ENCODE measurements at places on chromosomes 1 and 21.
A peak's percentile ranks its signal among the peaks of the same experiment; 100 is the strongest.

GRCh38 chr1:19073311-19074186, 117.1 kb upstream of the IFFO2 start:
- DNase-seq: no peak

DNA sequence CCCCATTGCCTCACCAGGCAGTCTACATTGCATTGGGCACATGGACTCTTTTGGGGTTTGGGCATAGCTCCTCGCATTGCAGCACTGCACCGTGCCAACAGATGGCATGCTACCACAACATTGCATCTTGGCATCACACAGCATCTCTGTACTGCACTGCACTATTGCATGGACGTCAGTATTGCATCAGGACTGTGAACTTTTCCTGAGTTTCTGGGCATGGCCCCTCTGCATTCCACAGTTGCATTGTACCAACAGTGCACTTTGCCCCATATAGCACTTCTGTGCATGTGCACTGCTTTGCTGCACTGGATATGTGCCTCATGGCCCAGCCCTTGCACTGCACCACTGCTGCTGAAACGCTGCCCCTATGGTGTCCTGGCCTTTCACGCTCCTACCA, 9.6 kb downstream of the PTPRU start:
- no peak for DNase-seq

DNA sequence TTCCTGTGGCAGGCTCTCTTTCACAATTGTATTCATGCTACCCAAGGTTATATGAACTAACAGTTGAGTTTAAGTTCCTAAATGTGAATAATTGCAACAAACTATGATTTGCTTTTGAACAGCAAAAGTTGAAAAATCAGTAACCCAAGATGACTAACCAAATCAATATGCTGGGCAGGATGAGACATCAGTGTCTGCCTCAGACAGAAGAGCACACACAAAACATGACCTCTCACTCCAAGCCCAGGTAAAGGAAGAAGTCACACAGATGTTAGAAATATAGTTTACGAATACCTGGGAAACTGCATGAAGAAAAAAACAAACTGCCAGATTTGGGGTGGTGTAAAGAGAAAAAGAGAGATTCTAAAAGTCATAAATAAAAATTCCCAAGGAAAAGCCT, 3.5 kb downstream of the OR2L13 start:
- DNase-seq: no peak

DNA sequence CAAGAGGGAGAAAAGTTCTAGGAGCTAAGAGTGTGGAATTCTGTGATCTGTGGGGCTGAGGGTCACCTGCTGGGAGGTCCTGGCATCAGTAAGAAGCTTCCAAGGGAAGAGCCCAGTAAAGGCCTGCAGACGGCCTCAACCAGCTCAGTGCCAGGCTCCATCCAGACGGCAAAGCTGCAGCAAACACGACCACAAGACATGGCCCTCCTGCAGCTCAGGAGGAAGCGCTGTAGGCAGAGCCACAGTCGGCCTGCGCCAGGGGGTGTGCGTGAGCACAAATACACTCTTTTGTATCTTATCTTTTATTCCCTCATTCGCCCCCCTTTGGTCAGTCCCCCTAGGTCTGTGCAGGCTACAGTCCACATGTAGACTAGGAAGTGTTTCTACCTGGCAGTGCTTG, 13.4 kb downstream of the C1orf174 start:
- no peak for DNase-seq

DNA sequence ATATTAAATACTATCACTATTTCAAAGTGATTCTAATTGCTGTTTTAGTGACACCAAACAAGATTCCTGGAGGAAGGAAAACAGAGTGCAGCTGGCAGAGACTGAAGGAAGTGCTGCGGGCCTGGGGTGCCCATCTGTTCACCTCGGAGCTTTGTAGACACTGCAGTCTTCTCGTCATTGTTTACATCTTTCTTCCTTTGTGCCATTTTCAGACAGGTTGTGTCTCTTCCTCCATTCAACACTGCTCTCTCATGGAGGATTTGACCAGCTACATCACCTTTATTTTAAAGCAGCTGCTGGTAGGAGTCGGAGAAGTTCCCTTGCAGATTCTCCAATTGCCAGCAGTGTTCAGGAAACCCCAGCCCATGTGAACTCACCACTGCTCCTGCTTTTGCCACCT, 37.3 kb downstream of the ABCA4 start:
- DNase-seq: no peak

GRCh38 chr1:32992489-32993323, 28.1 kb upstream of the RNF19B start:
- DNase-seq: peak; percentile 87

DNA sequence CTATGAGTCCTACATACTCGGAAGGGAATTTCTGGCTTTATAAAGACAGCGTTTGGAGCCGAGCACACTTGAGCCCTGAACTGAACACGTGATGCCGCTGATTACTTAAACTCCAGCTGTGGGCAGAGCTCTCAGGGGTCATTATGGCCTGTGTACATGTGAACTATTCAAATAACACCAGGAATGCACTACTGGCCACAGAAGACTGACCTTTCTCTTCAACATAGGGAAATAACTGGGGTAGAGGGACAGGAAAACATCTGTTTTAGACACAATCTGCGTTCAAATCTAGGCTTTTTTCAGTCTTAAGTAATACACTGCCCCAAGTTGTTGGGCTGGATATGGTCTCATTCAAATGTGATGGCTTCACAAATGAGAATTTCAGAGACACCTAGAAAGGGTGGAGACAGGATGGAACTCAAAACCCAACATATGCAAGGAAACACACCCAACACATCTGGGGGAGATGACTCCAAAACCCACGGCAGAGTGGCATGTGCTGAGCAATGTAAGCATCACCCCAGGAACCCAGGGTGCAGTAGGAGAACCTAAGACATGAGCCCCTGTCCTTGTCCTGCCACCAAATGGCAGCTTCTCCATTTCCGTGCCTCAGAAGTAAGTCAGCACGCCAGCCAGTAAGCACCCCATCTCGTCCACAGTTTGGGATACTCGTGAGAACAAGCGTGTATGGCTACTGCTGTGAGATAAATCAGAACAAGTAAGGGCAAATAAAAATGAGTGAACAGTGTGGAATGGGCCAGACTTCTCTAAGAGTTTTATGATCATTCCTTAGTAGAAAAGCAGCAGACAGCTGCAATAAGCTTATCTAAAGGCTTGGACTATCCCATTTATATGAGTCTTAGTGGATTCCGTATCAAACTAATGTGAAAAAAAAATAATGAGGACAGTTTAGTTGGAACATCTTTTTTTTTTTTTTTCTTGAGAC, 24.9 kb downstream of the NID1 start:
- DNase-seq: no peak

DNA sequence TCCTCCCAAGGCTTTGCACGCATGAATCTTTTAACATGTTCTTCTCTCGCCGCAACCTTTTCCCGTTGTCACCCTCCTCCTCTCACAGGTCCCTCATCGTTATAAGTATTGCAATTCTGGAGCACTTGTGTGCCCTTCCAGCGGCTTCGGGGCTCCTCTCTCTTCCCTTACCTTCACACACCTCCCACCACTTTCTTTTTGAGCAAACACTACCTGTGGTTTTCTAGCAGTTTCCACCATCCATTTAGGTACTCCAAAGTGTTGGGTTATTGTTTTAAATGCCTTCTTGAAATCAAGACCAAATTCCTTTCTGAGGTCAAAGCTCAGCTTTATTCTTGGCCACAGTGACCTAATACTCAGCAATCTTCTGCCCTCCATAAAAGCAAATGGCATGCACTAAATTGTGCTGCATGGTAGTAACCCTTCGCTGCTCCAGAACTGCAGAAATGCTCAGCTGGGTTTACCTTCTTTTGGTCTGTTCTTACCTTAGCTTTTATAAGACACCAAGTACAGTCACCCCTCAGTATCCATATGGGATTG, 472.4 kb downstream of the SETD4 start:
- no peak for DNase-seq

DNA sequence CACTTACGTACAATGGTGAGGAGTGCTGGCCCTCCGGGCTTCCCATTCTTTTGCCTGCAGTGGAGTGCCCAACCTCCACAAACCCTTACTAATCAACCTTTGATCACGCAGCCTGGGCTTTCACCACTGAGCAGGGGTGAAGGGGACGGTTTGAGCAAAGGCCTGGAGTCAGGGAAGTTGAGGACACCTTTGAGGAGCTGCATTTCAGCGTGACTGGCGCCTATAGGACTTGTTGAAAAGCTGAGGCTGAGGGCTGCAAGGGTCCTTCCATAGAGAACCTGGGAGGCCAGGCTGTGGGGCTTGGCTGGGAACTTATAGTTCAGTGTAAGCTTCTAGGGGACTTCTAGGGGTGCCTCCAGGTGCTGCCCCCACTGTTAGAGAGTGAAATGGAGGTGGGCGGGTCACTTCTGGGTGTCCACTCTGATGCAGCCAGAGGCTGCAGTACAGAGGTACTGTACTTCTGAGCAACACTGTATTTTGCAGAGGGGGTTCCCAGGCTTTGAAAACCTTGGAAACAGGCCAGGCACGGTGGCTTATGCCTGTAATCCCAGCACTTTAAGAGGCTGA, 9.8 kb downstream of the SYTL1 start:
- DNase-seq: no peak

GRCh38 chr1:209783386-209783785, 973 bp downstream of the C1orf74 start:
- DNase-seq: no peak

DNA sequence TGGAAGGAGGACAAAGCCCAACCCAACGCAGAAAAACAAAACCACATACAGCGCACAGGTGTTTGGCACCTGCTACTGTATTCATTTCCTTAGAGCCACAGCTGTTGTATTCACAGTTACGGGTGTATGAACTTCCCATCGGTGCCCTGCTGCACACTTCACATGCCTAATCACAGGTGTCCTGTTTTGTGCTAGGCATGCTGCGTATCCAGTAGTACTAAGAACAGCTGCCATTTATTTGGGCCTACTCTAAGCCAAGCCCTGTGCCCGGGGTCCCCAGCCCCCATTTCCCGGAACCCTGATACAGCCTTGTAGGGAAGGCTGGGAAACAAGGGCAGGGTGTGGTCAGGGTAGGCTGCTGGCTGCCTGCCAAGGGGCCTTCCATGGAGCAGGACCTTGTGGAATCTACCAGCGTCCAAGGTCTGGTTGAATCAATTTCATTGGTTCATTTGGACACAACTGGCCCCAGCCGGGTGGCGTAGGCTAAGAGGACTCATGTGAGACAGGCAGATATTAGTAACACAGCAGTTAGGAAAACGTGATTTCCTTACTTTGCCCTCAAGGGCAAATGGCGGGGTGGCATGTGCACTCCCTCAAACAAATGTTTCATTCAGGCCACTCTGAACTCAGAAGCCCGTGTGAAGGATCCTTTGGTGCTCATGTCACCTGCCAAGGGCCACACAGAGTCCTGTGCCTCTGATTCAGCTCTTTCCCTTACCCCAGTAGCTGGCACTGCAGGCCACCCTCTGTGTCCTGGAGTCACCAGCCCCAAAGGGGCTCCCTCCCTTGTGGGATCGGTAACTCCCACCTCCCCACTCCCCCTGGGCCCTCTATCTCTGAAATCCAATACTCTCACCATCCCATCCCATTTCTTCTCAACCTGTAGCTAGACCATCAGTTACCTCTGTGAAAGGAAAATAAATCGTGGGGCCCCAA, 986 bp upstream of the RNF186 start:
- DNase-seq: no peak

DNA sequence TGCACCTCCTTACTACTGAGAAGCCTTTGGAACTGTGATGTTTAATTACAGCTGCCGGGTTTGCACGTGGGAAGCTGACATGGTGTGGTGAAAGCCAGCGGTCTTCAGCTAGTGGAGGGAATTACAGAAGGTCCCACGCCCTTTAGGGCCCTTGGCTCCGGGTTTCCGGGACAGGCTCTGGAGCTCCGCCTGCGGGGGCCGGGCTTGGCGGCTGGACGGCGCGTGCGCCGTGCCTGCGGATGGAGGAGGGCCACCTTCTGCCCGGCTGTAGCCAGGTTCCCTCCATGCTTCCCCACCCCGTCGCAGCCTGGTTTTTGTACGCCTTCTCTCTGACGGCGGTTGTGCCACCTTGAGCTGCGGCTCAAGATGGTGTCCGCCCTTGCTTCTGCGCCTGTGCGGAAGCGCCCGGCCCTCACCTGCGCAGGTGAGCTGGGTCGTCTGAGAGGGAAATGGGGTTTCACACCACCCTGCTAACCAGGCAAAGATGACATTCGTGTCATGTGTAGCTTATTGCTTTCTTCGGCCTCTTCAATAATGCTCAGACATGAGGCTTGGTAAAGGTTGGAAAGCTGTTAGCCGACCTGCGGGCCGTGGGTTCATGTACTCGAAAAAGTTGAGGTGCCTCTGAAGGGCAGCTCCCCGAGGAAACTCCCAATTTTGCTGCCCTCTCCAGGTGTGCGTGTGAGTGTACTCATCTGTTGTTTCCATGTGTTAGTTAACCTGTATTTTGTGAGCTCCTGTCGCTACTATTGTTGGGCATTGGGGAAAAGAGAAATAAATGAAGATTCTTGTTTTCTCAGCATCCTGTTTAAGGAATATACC, 36.6 kb upstream of the OPRD1 start:
- peak; percentile 46 for DNase-seq

DNA sequence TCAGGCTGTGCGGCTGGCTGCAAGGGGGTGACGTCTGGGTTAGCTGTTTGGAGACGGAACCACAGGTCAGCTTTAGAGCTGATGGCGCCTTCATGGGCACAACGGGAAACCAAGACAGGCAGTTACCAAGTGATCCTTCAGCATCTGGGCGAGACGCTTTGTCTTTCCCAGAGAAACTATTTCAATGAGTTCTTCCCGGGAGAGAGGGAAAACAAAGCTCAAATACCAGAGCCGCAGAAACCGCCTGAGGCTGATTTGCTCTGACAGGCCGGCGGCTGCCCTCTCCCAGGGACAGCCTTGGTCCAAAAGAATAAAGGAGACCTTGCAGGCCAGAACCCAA, 76.5 kb downstream of the CD58 start:
- no peak for DNase-seq

DNA sequence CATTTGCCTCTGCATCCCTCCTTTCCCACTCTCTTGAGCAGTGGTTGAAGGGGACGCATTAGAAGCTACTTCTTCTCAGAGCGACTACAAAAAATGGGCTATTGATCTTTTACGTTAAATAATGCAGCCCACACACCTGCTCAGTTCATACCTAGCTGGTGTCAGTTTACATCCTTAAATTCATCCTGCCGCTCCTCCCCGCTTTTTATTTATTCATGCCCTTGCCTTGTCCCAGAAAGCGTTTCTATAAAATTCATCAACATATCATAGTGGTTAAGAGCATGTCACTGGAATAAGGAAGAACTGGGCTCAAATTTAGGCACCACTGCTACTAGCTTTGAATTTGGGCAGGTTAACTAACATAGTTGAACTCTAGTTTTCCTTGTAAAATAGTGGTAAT, 66.0 kb upstream of the TINAGL1 start:
- no peak for DNase-seq

- no peak for DNase-seq
Observed at GRCh38 chr1:6588893-6589520, 9.2 kb downstream of the ZBTB48 start.

GRCh38 chr1:101198842-101199636, 37.8 kb upstream of the S1PR1 start:
- no peak for DNase-seq

- no peak for DNase-seq
Observed at GRCh38 chr1:111756124-111756513, 418 bp downstream of the DDX20 start.

GRCh38 chr1:166924823-166925541, 48.9 kb upstream of the TADA1 start:
- no peak for DNase-seq

- DNase-seq: no peak
Observed at GRCh38 chr1:980602-981395, 1.1 kb downstream of the PERM1 start.

Measured in stimulated activated CD8-positive, alpha-beta memory T cell treated with anti-CD3 and anti-CD28 coated beads, Interleukin-7, amount 100 ng/mL, for 48 hours (primary cell).